ENCODE measurements at places on chromosomes 2 and 18.

GRCh38 chr18:76495435-76496193 lies 572 bp upstream of the ZNF516 start:
- DNase-seq = peak; percentile 54

DNA sequence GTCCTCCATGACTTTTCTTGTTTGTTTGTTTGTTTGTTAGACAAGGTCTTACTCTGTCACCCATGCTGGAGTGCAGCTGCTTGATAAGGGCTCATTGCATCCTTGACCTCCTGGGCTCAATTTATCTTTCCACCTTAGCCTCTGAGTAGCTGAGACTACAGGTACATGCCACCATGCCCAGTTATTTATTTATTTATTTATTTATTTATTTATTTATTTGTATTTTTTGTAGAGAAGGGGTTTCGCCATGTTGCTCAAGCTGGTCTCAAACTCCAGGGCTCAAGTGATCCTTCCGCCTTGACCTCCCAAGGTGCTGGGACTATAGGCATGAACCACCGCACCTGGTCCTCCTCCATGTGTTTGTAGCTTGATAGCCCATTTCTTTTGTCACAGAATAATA lies 37.9 kb downstream of the NBEAL1 start:
- no peak for DNase-seq

DNA sequence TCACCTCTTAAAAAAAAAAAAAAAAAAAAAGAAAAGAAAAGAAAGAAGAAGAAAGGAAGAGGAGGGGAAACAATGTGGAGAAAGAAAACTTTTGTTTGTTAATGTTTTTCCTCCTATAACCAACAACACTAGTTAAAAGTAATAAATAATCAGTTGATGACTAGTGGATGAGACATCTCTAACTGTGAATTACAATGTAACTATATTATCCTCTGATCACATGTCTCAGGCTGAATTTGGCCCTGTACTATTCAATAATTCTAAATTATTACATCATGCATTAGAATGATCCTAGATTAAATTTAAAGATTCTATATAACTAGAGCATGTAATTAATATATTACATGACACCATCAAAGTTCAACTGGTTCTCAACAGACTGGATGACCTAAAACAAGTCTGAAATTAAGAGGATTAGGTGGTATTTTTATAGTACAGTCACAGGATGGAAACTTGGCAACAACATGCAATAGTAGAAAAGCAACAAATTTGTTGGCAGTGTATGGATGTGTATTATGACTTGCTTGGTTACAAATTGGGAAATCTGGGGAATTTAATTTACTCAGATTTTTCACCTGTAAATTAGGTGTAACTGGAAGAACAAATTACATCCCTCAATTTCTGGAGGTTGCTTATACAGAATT lies 269.3 kb upstream of the SETBP1 start:
- DNase-seq = no peak

DNA sequence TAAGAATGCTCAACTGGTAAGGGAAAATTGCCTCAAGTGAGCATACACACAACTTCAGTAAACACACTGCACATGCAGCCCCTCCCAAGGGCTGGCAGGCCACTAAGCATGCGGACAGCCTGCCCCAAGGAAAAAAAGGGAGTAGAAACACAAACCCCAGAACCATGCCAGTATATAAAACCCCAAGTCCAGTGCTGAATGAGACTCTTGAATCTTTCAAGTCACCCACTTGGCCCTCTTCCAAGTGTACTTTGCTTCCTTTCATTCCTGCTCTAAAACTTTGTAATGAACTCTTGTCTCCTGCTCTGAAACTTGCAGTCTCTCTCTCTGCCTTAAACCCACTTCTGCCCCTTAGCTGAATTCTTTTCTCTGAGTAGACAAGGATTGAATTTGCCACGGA lies 736.4 kb downstream of the RNF144A start:
- DNase-seq = no peak

- no peak for DNase-seq
Observed at GRCh38 chr18:2895391-2895790, 48.6 kb downstream of the EMILIN2 start.

GRCh38 chr2:215002500-215002899 lies 135.9 kb downstream of the ABCA12 start:
- DNase-seq = no peak

GRCh38 chr2:230589025-230589424 lies 123.6 kb upstream of the CAB39 start:
- no peak for DNase-seq

GRCh38 chr2:145797692-145798091 lies 1277.8 kb upstream of the ZEB2 start:
- DNase-seq = no peak

DNA sequence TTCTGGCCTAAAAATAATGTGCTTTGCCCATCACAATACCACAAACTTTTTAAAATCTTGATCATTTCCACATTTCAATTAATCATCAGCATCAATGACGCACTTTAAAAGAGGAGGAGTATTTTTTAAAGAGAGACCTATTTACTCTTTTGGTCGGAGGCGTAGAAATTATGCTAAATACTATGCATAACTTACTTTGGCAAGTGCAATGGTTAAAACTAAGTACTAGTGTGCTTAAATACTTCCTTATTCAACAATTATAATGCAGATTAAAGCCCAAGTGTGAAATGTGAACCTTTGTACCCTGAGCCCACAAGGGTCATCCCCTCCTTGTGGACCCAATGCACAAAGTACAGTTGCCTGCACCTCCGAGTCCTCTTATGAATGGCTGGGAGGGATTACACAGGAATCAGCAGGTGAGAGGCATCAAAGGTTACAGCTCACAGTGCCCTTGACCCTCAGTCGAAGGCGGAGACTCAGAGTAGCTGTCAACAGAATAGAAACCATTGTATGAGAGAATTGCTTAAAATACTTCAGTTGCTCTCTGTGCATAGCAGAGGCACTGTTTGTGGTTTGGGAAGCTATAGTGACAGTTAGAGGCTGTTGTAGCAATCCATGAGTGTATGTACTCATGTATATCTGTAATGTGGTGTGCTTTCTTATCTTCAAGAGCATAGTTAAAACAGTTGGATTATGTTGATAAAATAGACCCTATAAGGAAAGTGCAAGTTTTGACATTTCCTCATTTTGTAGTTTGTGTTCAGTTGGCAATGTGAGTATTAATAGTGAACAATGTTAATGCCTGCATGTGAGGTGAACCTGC lies 151.7 kb upstream of the ITGA4 start:
- no peak for DNase-seq

- no peak for DNase-seq
Observed at GRCh38 chr18:9113468-9114149, 11.1 kb downstream of the NDUFV2 start.

- no peak for DNase-seq
Observed at GRCh38 chr2:54053830-54054229, 61.6 kb upstream of the ACYP2 start.

DNA sequence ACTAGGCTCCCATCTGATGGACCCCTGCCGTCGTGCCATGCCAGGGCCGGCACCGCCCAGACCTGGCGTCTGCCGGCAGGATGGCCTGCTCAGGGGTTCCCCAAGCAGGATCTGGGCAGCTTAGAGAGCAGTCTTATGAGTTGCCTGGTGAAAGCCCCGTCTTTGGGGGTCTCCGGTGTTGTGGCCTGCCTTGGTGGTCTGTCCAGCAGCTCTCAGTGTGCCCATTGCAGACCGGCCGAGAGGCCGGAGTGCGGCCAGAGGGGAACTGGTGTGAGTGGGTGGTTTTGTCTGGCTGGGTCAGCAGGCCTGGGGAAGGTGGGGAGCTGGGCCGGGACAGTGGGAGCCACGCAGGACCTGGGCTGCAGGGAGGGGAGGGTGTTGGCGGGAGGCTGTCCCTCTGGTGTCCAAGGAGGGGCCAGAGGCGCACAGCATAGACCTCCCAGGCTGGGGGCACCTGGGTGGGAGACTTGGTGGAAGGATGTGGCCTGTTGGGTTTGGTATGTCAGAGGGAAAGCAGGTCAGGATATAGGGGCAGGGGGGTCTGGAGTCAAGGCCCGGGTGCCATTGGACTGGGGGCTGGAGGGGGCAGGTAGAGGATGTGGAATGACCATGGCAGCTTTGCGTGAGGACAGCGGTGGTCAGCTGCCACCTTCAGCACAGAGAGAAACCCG lies 16.5 kb downstream of the GPC1 start:
- DNase-seq = no peak
